ENCODE measurements at places on chromosomes 1 and 21.

- DNase-seq, result no peak
These were observed 39.2 kb downstream of the CAMK2N1 start for GRCh38 chr1:20446796-20447195.

DNA sequence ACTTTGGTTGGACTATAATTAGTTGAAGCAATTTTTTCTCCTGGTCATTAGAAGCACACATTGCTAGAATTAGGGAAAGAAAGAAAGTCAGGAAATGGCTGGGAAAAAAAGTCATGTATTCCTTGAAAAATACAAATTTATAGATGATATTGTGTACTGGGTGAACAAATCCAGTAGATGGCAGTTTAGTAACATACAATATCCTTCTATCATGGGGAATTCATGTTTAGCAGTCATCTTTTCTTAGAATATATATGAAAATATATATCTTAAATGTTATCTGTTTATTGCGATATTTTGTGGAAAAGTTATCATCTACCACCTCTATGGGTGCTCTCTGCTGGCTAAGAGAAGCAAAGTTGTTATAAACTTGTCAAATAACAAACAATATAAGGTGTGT lies 13.1 kb upstream of the ZRANB2 start:
- no peak for DNase-seq

DNA sequence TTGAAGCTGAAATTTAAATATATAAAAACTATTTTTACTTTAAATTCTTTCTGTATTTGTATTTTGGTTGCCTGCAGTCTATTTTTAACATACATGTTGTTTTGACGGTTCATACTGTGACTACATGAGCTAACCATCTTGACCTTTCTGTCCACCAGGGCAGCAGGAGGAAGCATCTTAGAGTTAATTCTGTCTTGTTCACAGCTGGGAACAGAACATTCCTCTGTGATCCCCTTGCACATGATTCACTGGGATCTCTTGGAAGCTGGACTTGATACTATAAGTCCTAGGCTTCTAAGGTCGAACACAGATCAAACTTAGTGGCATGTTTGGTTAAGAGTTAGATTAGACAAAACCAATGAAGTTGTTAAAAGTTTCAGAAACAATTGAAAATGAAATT lies 99.7 kb downstream of the NFIA start:
- DNase-seq, result no peak

GRCh38 chr21:14548779-14549178 lies 2.7 kb upstream of the SAMSN1 start:
- DNase-seq, result no peak

DNA sequence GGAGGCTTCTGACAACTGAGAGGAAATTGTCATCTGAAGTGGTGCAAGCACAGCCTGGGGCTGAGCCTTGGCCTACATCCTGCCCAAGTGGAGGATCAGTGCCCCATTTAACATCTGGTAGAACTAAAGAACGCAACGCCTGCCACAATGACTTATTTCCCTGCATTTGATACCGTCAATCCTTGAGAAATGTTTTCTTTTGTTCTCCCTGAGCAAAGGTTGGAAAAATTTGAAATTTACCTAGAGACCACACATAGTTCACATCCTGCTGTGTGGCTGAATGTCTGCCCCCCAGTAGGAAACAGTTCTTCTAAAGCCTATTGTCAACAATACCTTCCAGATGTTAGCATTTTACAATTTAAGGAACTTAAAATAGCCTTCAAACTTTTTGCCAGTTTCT lies 5.6 kb upstream of the RGS4 start:
- DNase-seq, result no peak

DNA sequence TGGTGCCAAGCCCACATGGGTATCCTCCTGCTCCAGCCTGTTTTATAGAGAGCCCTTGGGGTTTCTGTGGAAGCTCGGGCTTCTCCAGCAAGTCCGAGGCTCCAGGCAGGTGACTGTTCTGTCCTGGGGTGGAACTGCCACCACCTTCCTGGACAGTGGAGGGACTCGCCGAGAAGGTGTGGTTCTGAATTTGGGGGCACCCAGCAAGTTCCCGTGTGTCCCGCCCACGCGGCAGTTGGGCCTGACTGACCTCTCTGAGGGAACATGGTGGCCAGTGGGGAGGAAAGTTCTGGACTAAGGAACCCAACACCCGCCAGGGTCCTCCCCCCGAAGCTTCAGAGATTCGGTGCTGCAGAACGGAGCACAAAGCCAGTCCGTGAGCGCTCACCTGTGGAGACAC lies 158.1 kb upstream of the C1orf174 start:
- no peak for DNase-seq

GRCh38 chr1:86224651-86225310 lies 68.2 kb upstream of the COL24A1 start:
- no peak for DNase-seq

DNA sequence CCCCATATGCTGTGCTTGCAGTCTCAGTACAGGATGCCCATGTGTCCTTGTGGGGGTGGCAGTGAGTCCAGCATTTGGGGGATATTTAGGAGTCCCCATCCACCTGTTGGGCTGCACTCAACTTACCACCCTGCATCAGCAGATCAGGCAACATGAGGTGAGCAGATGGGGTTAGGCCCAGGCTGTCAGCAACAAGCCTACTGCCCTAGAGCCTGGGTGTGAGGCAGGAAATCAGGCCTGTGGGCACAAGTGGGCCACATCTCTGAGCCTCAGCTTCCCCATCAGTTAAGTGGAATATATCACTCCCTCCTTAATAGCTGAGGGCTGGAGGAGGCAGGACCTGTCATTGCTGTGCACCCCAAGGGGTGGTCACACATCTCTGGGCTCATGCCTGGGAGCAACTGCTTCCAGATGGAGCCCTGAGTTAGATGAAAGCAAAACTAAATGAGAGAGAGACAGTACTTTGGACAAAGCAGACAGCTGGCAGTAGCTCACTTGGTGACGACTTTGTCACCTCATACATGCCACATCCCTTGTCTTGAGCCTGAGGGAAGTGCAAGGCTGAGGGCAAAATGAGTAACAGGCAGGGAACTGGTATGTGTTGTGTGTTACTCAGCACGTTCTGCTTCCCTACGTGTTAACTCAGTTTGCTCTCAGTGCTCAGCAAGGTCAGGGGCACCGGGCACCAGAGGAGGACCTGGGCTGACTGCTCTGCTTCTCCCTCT lies 48.4 kb downstream of the TRIM11 start:
- peak; percentile 19 for DNase-seq

- no peak for DNase-seq
These were observed 122.9 kb downstream of the MAST2 start for GRCh38 chr1:45926330-45926729.

- no peak for DNase-seq
These were observed 279.5 kb upstream of the POU3F1 start for GRCh38 chr1:38326135-38326534.

GRCh38 chr1:165826565-165827267 lies 698 bp upstream of the UCK2 start:
- DNase-seq, result no peak

GRCh38 chr1:36136535-36136934 lies 11.5 kb upstream of the COL8A2 start:
- DNase-seq, result no peak

DNA sequence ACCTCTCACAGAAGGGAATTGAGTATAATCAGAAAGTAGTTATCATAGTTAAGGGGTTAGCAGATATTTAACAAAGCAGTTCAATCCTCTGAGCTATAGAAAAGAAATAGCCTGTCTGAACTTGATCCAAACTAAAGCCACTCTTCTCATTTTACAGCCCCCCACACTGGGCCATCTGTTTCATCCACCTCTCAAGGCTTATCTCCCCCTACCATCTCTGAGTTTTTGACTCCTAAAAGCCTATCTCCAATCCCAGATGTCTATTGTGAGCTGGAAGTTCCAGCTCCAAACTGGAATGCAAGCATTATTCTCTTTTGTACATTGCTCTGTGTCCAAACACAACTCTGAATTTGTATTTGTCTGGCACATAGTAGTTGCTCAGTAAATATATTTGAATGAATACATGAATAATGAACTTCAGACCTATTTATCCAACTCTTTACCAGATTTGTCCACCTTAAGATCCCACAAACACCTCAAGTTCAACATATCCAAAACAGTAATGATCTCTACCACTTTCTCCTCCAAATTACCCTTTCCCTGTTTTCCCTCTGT lies 98.1 kb downstream of the PLPP3 start:
- DNase-seq, result no peak

GRCh38 chr1:221350091-221350490 lies 391.8 kb downstream of the DUSP10 start:
- DNase-seq, result no peak

- DNase-seq, result no peak
These were observed 3.9 kb downstream of the KPNA6 start for GRCh38 chr1:32111789-32112188.

GRCh38 chr1:29679316-29679715 lies 443.0 kb downstream of the PTPRU start:
- no peak for DNase-seq

- no peak for DNase-seq
These were observed 43.3 kb upstream of the SIPA1L2 start for GRCh38 chr1:232673256-232673655.

DNA sequence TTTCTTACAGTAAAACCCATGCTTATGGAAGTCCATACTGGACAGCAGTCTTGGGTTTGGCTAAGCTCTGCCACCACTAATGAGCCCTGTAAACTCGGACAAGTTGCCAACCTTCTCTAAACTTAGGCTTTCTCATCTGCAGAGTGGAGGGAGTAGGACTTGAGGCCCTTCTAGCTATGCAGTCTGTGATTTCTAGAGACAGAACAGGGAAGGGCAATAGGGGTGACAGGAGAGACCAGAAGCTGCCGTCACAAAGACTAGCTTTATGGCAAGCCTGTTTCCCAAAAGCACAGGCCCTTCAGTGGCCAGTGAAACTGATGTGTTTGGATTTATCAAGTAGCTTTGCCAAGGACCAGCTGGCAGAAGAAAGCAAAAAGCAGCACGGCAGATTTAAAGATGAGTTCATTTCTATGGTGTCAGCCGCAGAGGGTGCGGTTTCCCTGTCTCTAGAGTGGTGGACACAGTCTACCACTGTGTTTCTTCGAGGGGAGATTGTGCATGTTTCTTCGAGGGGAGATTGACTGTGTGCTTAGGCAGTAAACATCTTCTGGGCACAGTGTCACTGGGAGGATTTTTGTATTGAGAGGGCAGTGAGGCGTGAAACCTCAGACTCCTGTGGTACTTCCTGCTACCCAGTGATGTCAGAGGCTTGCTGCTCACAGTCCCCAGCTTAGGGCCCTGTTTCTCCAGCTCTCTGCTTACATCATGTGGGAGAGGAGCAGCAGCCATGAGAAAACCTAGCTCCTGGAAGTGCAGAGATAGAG lies 119.0 kb downstream of the ROR1 start:
- DNase-seq, result no peak

DNA sequence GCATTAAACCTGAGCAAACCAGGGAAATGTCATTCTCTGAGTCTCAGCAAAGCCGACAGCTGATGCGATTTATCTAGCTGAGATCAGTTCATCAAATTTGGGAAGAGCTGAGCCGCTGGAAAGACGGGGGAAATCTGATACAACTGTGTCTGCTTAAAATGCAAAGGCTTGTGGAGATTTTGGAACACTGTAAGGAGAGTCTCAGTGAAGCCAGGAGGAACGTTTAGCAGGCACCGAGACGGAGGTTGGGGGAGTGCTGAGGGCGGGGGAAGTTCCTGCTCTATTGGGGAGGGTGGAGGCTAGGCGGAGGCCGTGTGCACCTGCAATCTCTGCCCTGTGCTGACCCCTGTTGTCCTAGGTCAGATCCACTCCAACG lies 143.2 kb upstream of the CSF3R start:
- no peak for DNase-seq

DNA sequence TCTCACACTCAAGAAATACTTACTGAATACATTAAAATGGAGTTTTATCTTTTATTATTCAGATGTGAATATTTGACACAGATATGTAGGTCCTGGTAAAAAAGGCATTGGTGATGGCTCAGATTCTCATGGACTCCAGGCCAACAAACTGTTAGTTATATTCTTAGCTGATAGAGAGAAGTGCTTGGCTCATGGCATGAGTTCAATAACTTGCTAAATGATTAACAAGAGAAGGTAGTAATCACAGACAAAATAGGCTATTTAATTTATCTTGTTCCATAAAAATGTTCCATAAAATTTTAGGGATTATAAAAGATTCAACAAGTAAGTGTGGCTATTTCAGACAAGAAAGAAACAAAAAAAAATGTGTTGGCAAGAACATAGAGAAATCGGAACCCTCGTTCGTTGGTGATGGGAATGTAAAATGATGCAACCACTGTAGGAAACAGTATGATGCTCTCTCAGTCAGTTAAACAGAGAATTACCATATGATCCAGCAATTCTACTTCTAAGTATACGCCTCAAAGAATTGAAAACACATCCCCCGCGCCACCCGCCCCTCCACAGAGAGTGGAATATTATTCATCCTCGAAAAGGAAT lies 737.8 kb upstream of the ADAMTS5 start:
- DNase-seq, result no peak

DNA sequence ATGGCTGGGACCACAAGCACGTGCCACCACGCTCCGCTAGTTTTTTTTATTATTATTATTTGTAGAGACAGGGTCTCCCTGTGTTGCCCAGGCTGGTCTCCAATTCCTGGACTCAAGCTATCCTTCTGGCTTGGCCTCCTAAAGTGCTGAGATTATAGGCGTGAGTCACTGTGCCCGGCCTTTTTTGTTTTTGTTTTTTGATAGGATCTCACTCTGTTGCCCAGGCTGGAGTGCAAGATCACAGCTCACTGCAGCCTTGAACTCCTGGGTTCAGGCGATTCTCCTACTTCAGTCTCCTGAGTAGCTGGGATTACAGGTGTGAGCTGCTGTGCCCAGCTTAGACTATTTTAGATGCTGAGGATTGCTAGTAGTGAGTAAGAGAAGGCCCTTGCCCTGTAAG lies 11.8 kb upstream of the RNF11 start:
- no peak for DNase-seq

- no peak for DNase-seq
These were observed 146.6 kb downstream of the ROR1 start for GRCh38 chr1:63920154-63921117.

DNA sequence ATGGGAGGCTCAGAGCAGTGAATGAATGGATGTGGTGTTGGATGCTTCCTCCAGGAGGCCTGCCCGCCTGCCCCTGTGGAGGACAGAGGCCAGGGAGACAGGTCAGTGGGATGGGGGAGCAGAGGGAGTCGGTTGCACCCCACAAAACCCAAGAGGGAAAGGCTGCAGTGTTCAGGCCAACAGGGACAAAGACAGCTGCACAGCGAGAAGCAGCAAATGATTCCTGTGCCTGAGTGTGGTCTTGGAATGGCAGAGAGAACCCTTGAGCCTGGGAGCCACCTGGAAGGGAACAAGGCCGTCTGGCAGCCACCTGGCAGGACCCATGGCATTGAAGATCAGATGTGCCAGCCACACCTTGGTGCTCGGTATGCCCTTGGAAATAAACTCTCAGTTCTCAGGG lies 8.1 kb downstream of the TFF3 start:
- DNase-seq, result no peak

DNA sequence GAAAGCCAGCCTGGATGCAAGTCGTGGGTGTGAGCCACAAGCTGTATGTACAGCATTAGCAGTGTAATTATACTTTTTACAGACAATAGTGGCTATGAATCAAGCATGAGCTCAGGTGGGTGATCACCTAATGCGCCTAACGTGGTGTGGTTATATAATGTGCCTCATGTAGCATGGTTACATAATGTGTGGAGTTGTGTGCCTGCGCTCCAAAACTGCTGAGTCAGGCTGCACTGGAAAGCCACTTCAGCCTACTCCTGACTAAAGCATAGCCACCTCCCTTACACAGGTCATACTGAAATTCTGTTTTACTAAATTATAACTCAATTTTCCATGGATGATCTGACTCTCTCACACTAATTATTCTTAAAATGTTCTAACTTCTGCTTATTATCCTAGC lies 69.8 kb downstream of the KCNT2 start:
- no peak for DNase-seq

- no peak for DNase-seq
These were observed 235.8 kb upstream of the C1orf105 start for GRCh38 chr1:172184506-172185191.

GRCh38 chr1:84691122-84691783 lies 992 bp upstream of the SSX2IP start:
- DNase-seq, result no peak
